Activated CD8-positive, alpha-beta T cell treated with anti-CD3 and anti-CD28 coated beads for 36 hours (primary cell): ENCODE measurements at places on chromosomes 11 and 22. TPM values are rescaled to one million over a fixed set of nuclear protein-coding genes. Genes with fewer than 3 reads are reported as not detected.

The IGF2 gene
- total RNA-seq, result 8.1 TPM

GRCh38 chr22:49861642-49862495 lies 8.2 kb downstream of the ZBED4 start:
- H3K27me3 ChIP-seq, result no peaks in the 10 kb centered on the region
- DNase-seq, result no peak
- peaks cover 26% of the 10 kb centered on the region for H3K36me3 ChIP-seq
- H3K4me3 ChIP-seq, result no peak overlapping the region
- peaks cover 46% of the 10 kb centered on the region for H3K4me1 ChIP-seq
- no peak overlapping the region for H3K27ac ChIP-seq

GRCh38 chr11:35036639-35037038 lies 102.3 kb upstream of the CD44 start:
- peak overlapping the region; percentile 18 for H3K27ac ChIP-seq
- no peaks in the 10 kb centered on the region for H3K36me3 ChIP-seq
- H3K4me3 ChIP-seq, result no peak overlapping the region
- H3K27me3 ChIP-seq, result no peaks in the 10 kb centered on the region
- peaks cover 68% of the 10 kb centered on the region for H3K4me1 ChIP-seq
- DNase-seq, result peak; percentile 53

DNA sequence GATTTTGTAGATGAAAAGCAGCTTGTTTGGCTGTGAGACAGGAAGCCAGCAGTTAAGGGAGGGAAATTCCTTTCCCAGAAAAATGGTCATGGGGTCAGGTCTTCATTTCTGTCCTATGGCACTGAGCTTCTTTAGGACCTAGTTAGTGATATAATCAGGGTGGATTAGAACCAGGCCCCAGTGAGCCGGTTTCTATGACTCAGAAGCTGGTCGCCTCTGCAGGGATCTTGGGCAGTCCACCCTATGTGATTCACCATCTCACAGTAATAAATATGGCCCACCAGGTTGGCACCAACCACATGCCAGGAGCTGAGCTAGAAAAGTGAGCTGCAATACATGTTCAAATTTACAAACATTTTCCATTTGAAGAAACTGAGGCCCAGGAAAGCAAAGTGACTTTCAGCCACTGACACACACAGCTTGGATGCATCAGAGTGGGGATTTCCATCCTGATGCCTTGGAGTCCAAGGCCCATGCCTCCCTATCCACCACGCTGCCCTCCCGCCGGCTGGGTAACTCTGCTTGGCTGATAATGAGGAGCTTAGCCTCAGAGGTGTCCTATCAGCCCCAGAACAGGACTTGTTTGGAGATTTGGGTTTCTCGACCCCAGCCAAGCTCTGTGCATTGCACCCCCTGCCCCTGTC lies 42.0 kb downstream of the CD82 start:
- H3K27ac ChIP-seq, result peak overlapping the region; percentile 89
- H3K4me3 ChIP-seq, result no peak overlapping the region
- H3K27me3 ChIP-seq, result no peaks in the 10 kb centered on the region
- H3K36me3 ChIP-seq, result peaks cover 79% of the 10 kb centered on the region
- H3K4me1 ChIP-seq, result peaks cover 89% of the 10 kb centered on the region

- peaks cover 28% of the 10 kb centered on the region for H3K4me1 ChIP-seq
- H3K27me3 ChIP-seq, result peaks cover 2% of the 10 kb centered on the region
- peak overlapping the region; percentile 62 for H3K4me3 ChIP-seq
- peak; percentile 66 for DNase-seq
Observed at GRCh38 chr22:50010676-50011446, 1.7 kb downstream of the IL17REL start.

DNA sequence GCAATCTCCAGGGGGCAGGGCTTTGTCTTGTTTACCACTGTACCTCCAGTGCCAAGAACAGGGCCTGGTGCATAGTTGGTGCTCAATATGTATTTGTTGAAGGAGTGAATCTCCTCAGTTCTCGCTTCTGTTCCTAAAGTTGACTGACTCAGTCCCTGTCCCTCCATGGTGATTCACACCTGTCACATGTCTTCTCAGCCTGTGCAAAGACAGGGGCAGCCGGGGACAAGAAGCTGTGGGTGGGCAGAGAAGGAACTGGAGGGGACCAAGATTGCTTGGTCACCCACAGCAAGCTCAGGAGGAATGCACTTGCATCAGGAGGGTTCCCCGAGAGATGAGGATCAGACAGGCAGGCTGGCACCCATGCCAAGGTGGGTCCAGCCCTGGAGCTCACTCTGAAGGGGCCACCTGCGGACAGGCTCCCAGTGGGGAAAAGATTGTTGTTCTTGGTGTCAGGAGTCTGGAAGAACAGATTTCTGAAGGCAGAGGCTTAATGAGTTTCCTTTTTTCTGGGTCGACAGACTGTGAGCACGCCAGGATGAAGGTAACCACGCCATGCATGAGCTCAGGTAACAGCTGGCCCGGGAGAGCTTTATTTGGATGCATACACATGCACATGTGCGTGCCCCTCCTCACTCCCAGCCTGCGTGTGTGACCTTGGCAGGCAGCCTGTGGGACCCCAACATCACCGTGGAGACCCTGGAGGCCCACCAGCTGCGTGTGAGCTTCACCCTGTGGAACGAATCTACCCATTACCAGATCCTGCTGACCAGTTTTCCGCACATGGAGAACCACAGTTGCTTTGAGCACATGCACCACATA lies 16.9 kb downstream of the IL17RA start:
- no peak overlapping the region for H3K4me3 ChIP-seq
- H3K27me3 ChIP-seq, result no peaks in the 10 kb centered on the region
- no peak for DNase-seq
- H3K4me1 ChIP-seq, result peaks cover 69% of the 10 kb centered on the region
- no peak overlapping the region for H3K27ac ChIP-seq
- peaks cover 64% of the 10 kb centered on the region for H3K36me3 ChIP-seq

DNA sequence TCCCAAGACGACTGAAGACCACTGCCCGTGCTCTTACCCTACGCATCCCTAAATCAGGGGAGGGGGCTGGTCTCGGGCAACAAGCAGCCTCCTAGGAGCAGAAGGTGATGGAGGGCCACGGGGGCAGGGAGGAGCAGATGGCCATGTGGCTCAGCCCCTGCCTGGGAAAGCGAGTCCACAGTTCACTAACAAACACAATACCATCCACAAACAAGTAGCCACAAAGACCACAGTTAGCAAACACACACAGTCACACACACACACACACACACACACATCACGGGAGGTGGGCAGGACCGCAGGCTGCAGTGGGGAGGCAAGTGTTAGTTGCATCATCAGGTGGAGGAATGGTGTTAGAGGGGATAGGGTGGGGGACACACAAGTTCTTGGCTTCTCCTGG lies 13.2 kb upstream of the FXYD2 start:
- no peaks in the 10 kb centered on the region for H3K36me3 ChIP-seq
- DNase-seq, result no peak
- no peak overlapping the region for H3K27ac ChIP-seq
- peaks cover 8% of the 10 kb centered on the region for H3K4me1 ChIP-seq
- H3K4me3 ChIP-seq, result no peak overlapping the region
- peaks cover 1% of the 10 kb centered on the region for H3K27me3 ChIP-seq

- H3K36me3 ChIP-seq, result no peaks in the 10 kb centered on the region
- peak; percentile 6 for DNase-seq
- peaks cover 19% of the 10 kb centered on the region for H3K4me1 ChIP-seq
- H3K4me3 ChIP-seq, result no peak overlapping the region
- H3K27ac ChIP-seq, result no peak overlapping the region
Observed at GRCh38 chr22:35838855-35839576, 121.3 kb downstream of the APOL5 start.

GRCh38 chr11:111421251-111421650 lies 42.2 kb upstream of the POU2AF1 start:
- no peak for DNase-seq
- H3K36me3 ChIP-seq, result no peaks in the 10 kb centered on the region
- H3K4me1 ChIP-seq, result peaks cover 21% of the 10 kb centered on the region
- H3K4me3 ChIP-seq, result no peak overlapping the region

DNA sequence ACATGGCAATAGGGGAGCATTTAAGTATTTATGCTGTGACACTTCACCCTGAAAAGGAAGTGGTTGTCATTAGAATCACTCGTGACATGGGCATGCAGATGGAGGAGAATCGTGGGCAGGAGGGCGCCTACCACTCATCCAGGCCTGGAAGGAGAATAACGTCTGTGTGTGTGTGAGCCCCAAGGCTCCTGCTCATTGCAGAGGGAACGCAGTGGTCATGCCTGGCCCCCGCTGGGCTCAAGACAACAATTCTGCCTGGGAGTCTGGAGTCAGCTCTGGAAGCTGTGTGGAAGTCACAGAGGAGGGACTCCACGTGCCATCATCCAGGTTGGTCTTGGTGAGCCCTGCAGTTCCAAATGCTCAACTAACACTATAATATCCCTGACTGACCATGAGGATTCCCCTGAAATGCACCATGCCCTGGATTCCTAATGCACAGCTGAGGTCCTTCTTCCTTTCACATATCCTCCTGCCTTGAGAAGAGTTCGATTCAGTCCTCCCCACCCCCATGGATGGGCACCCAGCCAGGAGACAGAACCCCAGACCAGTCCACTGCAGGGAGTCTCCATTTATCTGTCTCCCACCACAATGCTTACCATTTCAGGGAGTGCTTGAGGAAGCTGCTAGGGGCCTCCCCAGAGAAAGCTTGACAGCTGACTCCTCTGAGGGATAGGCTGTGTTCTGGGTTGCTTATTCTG lies 446.9 kb upstream of the B3GAT1 start:
- no peaks in the 10 kb centered on the region for H3K4me1 ChIP-seq
- H3K27ac ChIP-seq, result no peak overlapping the region
- DNase-seq, result no peak
- peaks cover 7% of the 10 kb centered on the region for H3K27me3 ChIP-seq
- no peak overlapping the region for H3K4me3 ChIP-seq

The LYVE1 gene
- not detected for total RNA-seq
